ENCODE measurements at places on chromosomes 5 and 9. TPM values are rescaled to one million over a fixed set of nuclear protein-coding genes. Genes with fewer than 3 reads are reported as not detected.
A peak's percentile ranks its signal among the peaks of the same experiment; 100 is the strongest.

DNA sequence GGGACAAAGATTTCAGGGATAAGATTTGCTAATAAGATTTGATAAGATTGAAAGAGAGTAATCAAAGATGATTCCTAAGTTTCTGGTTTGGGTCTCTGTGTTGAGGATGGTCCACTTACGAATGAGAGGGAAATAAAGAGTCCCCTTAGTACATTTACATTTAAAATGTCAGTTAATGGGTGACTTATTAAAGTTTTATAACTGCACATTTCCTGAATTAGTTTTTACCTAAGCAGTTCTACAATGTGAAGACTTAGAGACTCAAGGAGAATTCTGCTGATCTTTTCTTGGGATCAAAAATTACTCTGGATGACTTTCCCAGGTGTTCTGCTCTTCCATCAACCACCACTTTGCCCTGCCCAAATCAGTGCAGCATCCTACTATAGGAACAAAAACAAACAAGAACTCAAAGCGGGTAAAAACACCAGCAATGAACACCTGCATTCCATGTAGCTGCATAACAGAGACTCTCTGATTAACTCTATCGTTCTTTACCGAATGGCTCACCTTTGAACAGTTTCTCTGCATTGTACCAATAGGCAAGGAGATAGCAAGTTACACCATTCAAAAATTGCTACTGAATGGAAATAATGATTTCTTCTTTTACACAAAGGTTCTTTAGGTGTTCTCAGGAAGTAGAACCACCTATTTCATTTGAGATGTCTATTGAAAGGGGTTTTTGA is 65.3 kb downstream of the PRLR start:
- H3K4me1 ChIP-seq: no peaks in the 10 kb centered on the region
- DNase-seq: no peak
- no peak overlapping the region for H3K4me3 ChIP-seq
- H3K36me3 ChIP-seq: no peaks in the 10 kb centered on the region
- H3K27ac ChIP-seq: no peak overlapping the region

DNA sequence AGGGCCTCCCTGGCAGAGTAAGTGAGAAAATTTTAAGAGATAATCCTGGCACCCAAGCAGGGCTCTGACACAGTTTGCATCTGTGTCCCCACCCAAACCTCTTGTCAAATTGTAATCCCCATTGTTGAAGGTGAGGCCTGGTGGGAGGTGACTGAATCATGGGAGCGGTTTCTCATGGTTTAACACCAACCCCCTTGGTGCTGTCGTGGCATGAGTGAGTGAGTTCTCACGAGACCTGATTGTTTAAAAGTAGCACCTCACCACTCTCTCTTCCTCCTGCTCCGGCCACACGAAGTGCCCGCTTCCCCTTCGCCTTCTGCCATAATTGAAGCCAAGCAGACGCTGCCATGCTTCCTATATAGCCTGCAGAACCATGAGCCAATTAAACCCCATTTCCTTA is 80.1 kb downstream of the FBXW11 start:
- H3K27ac ChIP-seq: no peak overlapping the region
- H3K4me1 ChIP-seq: no peaks in the 10 kb centered on the region
- no peaks in the 10 kb centered on the region for H3K27me3 ChIP-seq
- no peak for DNase-seq
- H3K4me3 ChIP-seq: no peak overlapping the region

Gene QSOX2
- total RNA-seq: 7.8 TPM

GRCh38 chr9:129253803-129254381 is 75.8 kb upstream of the IER5L start:
- peaks cover 5% of the 10 kb centered on the region for H3K27me3 ChIP-seq
- no peak overlapping the region for H3K27ac ChIP-seq
- no peaks in the 10 kb centered on the region for H3K36me3 ChIP-seq
- peaks cover 3% of the 10 kb centered on the region for H3K4me1 ChIP-seq

GRCh38 chr9:123072407-123072995 is 39.0 kb downstream of the GPR21 start:
- H3K36me3 ChIP-seq: peaks cover 3% of the 10 kb centered on the region
- no peaks in the 10 kb centered on the region for H3K27me3 ChIP-seq
- no peak for DNase-seq
- peaks cover 13% of the 10 kb centered on the region for H3K4me1 ChIP-seq
- H3K27ac ChIP-seq: no peak overlapping the region

GRCh38 chr9:109017061-109017460 is 3.8 kb upstream of the CTNNAL1 start:
- H3K36me3 ChIP-seq: peaks cover 2% of the 10 kb centered on the region
- H3K27me3 ChIP-seq: no peaks in the 10 kb centered on the region
- no peak overlapping the region for H3K4me3 ChIP-seq
- peak; percentile 11 for DNase-seq
- no peak overlapping the region for H3K27ac ChIP-seq

- H3K27ac ChIP-seq: peak overlapping the region; percentile 51
- H3K4me3 ChIP-seq: no peak overlapping the region
- no peaks in the 10 kb centered on the region for H3K27me3 ChIP-seq
- no peaks in the 10 kb centered on the region for H3K36me3 ChIP-seq
- peak; percentile 69 for DNase-seq
Observed at GRCh38 chr9:111094433-111094924, 56.2 kb upstream of the LPAR1 start.

Gene PLPP7
- total RNA-seq: 8.2 TPM

GRCh38 chr5:141951332-141951781 is 6.6 kb downstream of the PCDH12 start:
- H3K36me3 ChIP-seq: no peaks in the 10 kb centered on the region
- H3K27ac ChIP-seq: no peak overlapping the region
- no peak for DNase-seq
- no peaks in the 10 kb centered on the region for H3K4me1 ChIP-seq
- peaks cover 8% of the 10 kb centered on the region for H3K27me3 ChIP-seq

Gene CMBL
- total RNA-seq: 14.4 TPM

DNA sequence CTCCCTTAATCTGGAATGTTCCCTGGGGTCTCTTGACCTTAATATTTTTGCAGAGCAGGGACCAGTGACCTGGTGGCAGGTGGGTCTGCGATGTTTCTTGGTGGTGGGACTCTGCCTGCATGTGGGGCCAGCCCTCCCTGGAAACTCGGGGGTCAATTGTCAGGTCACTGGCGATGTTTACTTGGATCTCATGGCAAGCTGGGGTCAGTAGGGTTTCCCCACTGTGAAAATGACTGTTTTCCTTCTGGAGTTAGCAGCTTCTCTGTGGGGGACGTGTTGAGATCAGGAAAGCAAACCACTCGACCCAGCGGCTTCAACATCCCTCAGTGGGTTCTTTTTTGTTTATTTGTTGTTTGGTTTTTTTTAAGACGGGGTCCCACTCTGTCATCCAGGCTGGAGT is 73.9 kb downstream of the KCNT1 start:
- no peak overlapping the region for H3K27ac ChIP-seq
- H3K4me1 ChIP-seq: no peaks in the 10 kb centered on the region
- H3K36me3 ChIP-seq: no peaks in the 10 kb centered on the region
- no peak for DNase-seq

Gene TUT7
- 39.0 TPM for total RNA-seq

GRCh38 chr5:111016801-111017200 is 54.7 kb upstream of the TSLP start:
- no peak overlapping the region for H3K4me3 ChIP-seq
- H3K27me3 ChIP-seq: no peaks in the 10 kb centered on the region
- peak; percentile 59 for DNase-seq
- H3K4me1 ChIP-seq: no peaks in the 10 kb centered on the region
- H3K36me3 ChIP-seq: no peaks in the 10 kb centered on the region
- H3K27ac ChIP-seq: no peak overlapping the region

GRCh38 chr5:55037046-55037771 is 13.2 kb downstream of the GZMK start:
- peaks cover 2% of the 10 kb centered on the region for H3K4me1 ChIP-seq
- no peaks in the 10 kb centered on the region for H3K36me3 ChIP-seq
- DNase-seq: peak; percentile 19

Gene CDKN2B-AS1
- total RNA-seq: 7.6 TPM

DNA sequence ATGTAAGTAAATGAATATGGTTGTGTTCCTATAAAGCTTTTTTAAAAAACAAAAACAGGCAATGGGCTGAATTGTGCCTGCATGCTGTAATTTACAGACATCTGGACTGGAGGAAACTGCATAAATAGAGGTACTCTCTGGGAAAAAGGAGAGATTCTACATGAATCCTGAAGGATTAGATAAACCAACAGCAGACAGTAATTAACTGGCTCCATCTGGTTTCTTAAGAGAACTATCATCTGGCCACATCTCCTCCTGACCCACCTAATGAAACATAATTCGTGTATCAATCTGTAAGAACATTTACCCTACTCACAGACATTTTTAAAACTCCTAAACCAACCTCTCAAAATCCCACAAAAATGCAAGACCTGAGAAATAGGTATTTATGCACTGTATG is 528.1 kb upstream of the ST8SIA4 start:
- no peak overlapping the region for H3K4me3 ChIP-seq
- H3K4me1 ChIP-seq: no peaks in the 10 kb centered on the region
- H3K36me3 ChIP-seq: no peaks in the 10 kb centered on the region
- no peak overlapping the region for H3K27ac ChIP-seq
- DNase-seq: no peak

GRCh38 chr5:143824851-143825720 is 13.1 kb downstream of the HMHB1 start:
- H3K36me3 ChIP-seq: no peaks in the 10 kb centered on the region
- peak; percentile 77 for DNase-seq
- H3K4me1 ChIP-seq: peaks cover 3% of the 10 kb centered on the region
- H3K4me3 ChIP-seq: no peak overlapping the region
- no peak overlapping the region for H3K27ac ChIP-seq

GRCh38 chr5:32074401-32074800 is 99.7 kb downstream of the GOLPH3 start:
- no peaks in the 10 kb centered on the region for H3K4me1 ChIP-seq
- no peak for DNase-seq
- no peaks in the 10 kb centered on the region for H3K27me3 ChIP-seq
- H3K27ac ChIP-seq: no peak overlapping the region

Gene PIP5KL1
- 2.5 TPM for total RNA-seq

DNA sequence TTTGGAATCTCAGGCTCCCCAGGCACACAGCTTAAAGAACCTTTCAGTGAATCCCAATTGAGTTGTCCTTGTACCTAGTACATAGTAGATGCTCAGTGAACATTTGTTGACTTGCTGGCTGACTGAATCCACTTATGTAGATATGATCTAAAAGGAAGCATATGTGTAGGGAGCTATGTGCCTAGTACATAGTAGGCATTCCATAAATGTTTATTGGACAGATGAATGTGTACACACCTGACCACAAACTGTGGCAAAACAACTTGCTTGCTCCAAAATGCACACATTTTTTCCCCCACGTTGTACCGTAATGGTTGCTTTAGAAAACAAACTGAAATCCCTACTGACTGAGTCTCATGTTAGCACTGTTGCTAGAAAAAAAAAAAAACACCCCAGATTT is 80.2 kb upstream of the IL12B start:
- H3K27me3 ChIP-seq: no peaks in the 10 kb centered on the region
- no peak for DNase-seq
- H3K36me3 ChIP-seq: no peaks in the 10 kb centered on the region
- no peak overlapping the region for H3K4me3 ChIP-seq

DNA sequence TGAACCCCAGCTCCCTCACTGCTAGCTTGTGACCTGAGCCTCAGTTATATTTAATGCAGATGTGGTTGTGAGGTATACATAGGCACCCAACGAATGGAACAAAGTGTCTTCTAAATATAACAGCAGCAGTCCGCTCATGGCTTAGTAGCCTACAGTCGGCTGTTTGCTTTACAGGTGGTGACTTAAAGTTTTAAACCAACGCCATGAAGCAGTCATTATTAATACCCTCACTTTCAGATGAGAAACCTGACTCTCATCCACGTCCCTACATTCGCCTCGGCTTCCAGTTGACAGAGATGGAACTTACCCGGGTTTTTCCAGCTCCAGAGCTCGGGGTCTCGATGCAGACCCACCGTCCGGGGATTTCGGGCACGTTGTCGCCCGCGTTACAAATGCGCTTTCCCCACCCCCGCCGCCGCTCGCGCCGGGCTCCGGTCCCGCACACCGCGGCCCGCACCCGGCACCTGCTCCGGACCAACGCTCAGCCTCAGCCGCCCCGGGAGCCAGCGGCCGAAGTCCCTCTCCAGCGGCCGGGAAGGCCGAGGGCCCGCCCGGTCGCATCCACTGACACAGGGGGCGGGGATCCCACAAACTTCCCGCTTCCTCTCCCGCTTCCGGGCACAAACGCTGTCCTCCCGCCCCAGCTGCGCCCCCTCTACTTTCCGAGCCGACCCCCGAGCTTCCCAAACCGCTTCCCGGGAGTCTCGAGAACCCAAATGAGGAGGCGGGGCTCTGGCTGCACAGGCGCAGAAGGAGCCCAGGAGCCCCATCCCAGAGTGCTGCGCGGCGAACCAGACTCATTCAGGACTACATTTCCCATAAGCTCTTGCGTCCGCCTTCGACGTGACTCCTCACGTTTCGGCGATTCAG is at the start of gene ZNF782:
Gene ZNF782 (minus strand): TSS at position 734 of the 870 bp plus-strand sequence. CDS start 2,553 bp downstream, outside the sequence.
- no peaks in the 10 kb centered on the region for H3K36me3 ChIP-seq
- peaks cover 4% of the 10 kb centered on the region for H3K4me1 ChIP-seq
- DNase-seq: peak; percentile 91
- no peaks in the 10 kb centered on the region for H3K27me3 ChIP-seq

Gene TMEM215
- total RNA-seq: not detected

DNA sequence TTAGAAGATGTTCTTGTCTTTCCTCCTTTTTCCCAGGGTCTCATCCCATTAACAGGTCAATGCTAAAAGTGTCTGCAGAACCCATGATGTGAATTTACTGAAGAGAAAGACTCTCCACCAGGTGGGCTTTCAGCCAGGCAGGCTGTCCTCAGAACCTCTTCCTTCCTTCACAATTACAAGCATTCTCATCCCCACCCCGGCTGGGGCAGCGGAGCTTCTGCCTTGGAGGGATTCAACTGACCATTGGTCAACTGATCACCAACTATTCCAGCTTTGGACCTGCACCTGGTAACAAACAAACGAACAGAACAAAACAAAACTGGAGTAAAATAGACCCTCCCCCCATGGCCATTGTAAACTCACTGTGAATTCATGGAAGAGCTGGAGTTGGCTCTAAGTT is 12.6 kb downstream of the IL9 start:
- H3K36me3 ChIP-seq: no peaks in the 10 kb centered on the region
- no peak overlapping the region for H3K27ac ChIP-seq
- peaks cover 2% of the 10 kb centered on the region for H3K27me3 ChIP-seq
- H3K4me1 ChIP-seq: no peaks in the 10 kb centered on the region

GRCh38 chr9:71678999-71679398 is 89.3 kb downstream of the CEMIP2 start:
- H3K27ac ChIP-seq: no peak overlapping the region
- H3K4me1 ChIP-seq: peaks cover 29% of the 10 kb centered on the region
- H3K4me3 ChIP-seq: no peak overlapping the region
- no peak for DNase-seq
- no peaks in the 10 kb centered on the region for H3K36me3 ChIP-seq

- no peaks in the 10 kb centered on the region for H3K36me3 ChIP-seq
- no peak overlapping the region for H3K4me3 ChIP-seq
- H3K27me3 ChIP-seq: no peaks in the 10 kb centered on the region
- peak overlapping the region; percentile 58 for H3K27ac ChIP-seq
Observed at GRCh38 chr5:111997308-111997707, 240.3 kb upstream of the NREP start.

Data from fibroblast of lung (primary cell).